RPMI7951 (cell line): ENCODE measurements at places on chromosomes 5 and 9. TPM values are rescaled to one million over a fixed set of nuclear protein-coding genes. Genes with fewer than 3 reads are reported as not detected.

KCNIP1 gene
- not detected in 2 replicates for total RNA-seq

GRCh38 chr5:156971848-156972525 lies 9.0 kb upstream of the TIMD4 start:
- DNase-seq = no peak

DNA sequence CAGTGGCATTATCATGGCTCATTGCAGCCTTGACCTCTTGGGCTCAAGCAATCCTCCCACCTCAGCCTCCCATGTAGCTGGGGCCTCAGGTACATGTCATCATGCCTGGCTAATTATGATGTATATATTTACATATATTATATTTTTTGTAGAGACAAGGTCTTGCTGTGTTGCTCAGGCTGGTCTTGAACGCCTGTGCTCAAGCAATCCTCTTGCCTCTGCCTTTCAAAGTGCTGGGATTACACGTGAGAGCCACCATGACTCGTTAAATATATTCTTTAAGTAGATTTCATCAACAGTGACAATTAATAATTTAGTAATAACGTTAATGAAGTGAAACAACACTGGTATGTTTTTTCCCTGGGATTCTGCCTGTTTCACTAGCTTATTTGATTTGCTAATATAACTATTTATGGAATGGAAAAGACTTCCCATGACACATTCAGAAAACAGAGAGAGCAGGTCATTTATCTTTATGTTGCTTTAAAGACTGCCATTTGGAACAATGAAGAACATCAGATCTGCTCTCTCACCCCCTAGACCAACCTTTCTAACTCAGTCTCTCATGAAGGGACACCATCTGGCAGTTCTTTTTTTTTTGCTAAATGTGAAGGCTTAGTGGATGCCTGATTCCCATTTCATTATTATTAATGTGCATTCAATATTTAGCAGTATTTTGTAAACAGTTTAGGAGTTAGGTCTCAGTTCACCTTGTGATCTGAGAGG lies 295.6 kb downstream of the KIF4B start:
- no peak for DNase-seq

- DNase-seq = no peak
These were observed 182.4 kb upstream of the MAP3K1 start for GRCh38 chr5:56632939-56633338.

CCDC192 gene
- total RNA-seq = not detected in 2 replicates

DNA sequence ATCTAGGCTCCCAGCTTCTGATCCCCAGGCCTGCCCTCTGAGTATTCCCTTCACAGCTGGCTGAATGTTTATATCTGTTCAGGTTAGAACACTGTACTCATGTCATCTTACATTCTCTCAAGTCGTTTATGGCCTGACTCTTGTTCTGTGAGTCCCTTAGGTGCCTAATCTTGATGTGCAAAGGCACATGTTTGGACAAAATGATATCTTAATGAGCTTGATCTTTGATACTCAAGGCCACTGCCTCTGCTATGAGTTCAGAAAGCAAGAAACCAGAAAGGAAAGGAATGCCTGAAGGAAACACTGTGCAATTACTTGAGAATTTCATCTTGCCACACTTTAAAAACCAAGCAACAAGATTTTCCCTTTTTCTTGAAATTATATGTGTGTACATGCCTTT lies 391.8 kb upstream of the ZNF608 start:
- DNase-seq = no peak

- no peak for DNase-seq
These were observed 13.9 kb upstream of the BNC2 start for GRCh38 chr9:16884373-16884772.

DNA sequence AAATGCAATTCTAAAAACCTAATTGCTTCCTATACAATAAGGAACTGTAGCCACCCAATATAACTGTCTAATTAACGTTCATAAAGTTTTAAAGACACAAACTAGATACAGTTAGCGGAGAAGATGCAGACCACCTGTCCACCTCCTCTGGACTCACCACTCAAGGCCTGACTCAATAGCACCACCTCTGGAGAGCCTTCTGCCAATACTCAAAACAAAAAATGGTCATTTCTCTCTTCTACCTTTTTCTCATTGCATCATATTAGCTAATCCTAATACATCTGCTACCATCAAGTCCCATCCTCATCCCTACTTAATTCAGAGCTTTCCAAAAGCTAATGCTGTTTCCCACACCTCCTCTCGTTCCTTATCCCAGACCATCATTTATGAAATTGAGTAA lies 159.9 kb downstream of the MLLT3 start:
- no peak for DNase-seq

AMBP gene
- 0.48 and 4.6 TPM in 2 replicates for total RNA-seq

DNA sequence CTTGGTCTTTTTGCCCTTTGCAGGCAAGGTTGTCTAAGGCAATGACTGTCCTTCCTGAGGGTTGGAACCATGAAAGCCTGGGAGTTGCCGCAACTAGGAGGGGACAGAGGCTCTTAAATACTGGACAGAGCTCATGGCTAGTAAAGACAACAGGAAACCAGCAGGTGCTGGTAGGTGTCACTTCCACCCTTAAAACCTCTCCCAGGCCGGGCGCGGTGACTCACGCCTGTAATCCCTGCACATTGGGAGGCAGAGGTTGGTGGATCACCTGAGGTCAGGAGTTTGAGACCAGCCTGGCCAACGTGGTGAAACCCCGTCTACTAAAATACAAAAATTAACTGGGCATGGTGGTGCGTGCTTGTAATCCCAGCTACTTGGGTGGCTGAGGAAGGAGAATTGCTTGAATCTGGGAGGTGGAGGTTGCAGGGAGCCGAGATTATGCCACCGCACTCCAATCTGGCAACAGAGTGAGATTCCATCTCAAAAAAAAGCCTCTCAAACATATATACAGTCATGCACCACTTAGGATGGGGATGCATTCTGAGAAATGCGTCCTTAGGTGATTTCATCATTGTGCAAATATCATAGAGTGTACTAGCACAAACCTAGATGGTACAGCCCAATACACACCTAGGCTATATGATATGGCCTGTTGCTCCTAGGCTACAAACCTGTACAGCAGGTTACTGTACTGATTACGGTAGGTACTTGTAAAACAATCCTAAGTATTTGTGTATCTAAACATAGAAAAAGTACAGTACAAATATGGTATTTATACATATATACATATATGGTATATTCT lies 102.7 kb downstream of the HSPA4 start:
- no peak for DNase-seq

DNA sequence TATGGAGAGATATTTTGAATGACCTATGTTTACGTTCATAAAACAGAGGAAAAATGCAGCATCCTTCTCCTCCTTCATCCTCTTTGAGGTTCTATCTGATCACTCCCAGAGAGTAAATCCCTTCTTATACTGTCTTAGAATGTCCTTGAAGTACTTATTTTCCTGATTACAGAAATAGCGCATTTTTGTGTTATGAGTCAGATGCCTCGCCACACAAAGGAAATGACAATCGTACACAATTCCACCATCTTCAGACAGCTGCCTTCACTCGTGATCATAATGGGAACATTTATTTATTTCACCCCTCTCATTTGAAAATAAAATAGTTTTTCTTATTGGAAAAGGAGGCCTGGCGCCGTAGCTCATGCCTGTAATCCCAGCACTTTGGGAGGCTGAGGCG lies 2.4 kb upstream of the GLT6D1 start:
- peak; percentile 60 for DNase-seq
